ENCODE measurements at places on chromosomes 1 and 21. TPM values are rescaled to one million over a fixed set of nuclear protein-coding genes. Genes with fewer than 3 reads are reported as not detected.

Gene KCNJ10
- not detected for total RNA-seq

Gene C1orf74
- 0.42 TPM for total RNA-seq

Gene ANKRD34A
- total RNA-seq, result 0.70 TPM

GRCh38 chr1:1356796-1357401, 1.5 kb downstream of the MXRA8 start:
- peaks cover 21% of the 10 kb centered on the region for H3K4me1 ChIP-seq
- no peak overlapping the region for H3K27ac ChIP-seq
- peak; percentile 4 for DNase-seq
- no peak overlapping the region for H3K4me3 ChIP-seq
- H3K27me3 ChIP-seq, result peaks cover 11% of the 10 kb centered on the region

DNA sequence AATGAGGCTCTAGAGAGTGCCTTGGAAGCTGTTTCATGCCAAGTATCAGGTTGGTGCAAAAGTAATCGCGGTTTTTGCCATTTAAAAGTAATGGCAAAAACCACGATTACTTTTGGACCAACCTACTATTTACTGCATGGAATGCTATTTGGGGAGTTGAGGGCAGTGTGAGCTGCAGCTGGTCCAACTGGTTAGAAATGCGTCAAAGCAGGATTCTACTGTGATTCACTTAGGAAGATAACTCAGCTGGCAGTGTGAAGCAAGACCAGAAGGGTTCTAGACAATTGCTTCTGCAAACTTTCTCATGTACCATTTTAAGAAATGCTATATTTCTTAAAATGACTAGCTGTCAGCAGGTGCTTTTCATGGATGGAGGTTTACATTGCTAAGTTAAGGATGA, 21.2 kb upstream of the PLA2G2C start:
- H3K4me3 ChIP-seq, result no peak overlapping the region
- peaks cover 50% of the 10 kb centered on the region for H3K27me3 ChIP-seq
- H3K36me3 ChIP-seq, result peaks cover 2% of the 10 kb centered on the region
- H3K27ac ChIP-seq, result no peak overlapping the region
- no peak for DNase-seq
- peaks cover 2% of the 10 kb centered on the region for H3K4me1 ChIP-seq

DNA sequence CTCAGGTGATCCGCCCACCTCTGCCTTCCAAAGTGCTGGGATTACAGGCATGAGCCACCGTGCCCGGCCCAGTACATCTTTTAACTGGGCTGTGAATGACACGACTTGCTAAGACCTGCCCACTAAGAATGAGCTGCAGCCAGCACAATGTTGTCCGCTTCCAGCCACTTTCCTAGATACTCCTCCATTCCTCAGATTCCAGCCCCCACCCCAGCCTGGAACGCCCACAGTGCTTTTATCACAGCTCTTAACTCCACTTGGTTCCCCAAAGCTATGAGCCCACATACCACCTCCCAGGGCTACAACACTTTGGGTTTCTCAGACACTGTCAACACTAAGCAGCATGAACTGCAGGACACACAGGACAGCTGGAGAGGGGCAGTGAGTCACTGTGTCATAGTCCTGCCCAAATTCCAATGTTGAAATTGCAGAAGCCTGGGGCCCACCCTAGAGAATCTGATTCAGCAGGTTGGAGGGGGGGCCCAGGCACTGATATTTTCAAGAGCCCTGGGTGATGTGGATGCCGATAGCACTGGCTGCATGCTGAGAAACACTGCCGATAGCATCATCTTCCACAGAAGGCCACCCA, 58.0 kb downstream of the ACBD3 start:
- DNase-seq, result no peak
- no peak overlapping the region for H3K27ac ChIP-seq
- H3K27me3 ChIP-seq, result no peaks in the 10 kb centered on the region
- H3K4me3 ChIP-seq, result peak overlapping the region; percentile 43

GRCh38 chr1:112719706-112720105, 4.6 kb upstream of the PPM1J start:
- H3K4me1 ChIP-seq, result peaks cover 24% of the 10 kb centered on the region
- H3K36me3 ChIP-seq, result peaks cover 4% of the 10 kb centered on the region
- H3K4me3 ChIP-seq, result no peak overlapping the region
- H3K27me3 ChIP-seq, result peaks cover 29% of the 10 kb centered on the region

DNA sequence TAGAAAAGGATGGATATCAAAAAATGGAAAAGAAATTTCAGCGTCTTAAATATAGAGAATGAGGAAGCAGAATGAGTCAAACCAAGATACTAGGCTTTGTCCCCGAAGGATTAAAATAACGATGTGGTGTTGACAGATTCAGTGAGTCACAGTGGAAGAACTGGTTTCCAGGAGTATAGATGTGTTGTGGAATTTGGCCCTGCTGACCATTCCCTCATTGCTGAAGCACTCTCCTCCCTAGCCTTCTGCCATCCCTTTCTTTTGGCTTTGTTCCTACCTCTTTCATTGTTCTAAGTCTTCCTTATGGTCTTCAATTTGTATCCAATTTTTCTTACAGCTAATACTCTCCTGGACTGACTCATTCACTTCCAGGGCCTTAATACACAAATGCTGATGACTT, 23.1 kb upstream of the USP25 start:
- DNase-seq, result no peak
- H3K4me3 ChIP-seq, result no peak overlapping the region
- H3K27ac ChIP-seq, result no peak overlapping the region
- no peaks in the 10 kb centered on the region for H3K4me1 ChIP-seq
- peaks cover 4% of the 10 kb centered on the region for H3K36me3 ChIP-seq

- no peak for DNase-seq
- no peak overlapping the region for H3K27ac ChIP-seq
- H3K4me1 ChIP-seq, result peaks cover 3% of the 10 kb centered on the region
- peaks cover 45% of the 10 kb centered on the region for H3K27me3 ChIP-seq
Observed at GRCh38 chr21:37671381-37671780, 244.9 kb downstream of the KCNJ6 start.

DNA sequence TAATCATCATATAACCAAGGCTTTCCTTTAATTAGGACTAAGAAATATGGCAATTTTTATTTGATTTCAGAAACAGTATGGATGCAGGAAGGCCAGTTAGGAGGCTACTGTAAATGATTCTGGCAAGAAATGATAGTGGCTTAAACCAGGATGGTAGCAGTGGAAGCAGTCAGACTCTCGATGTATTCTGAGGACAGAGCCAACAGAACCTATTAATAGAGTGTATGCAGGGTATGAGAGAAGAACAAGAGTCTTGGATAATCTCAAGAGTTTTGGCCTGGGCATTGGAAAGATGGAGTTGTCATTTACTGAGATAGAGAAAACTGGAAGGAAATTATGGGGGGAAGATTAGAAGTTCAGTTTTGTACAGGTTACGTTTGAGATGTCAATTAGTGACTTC, 73.3 kb upstream of the GNG4 start:
- no peaks in the 10 kb centered on the region for H3K27me3 ChIP-seq
- H3K4me3 ChIP-seq, result no peak overlapping the region
- DNase-seq, result no peak
- no peaks in the 10 kb centered on the region for H3K4me1 ChIP-seq

DNA sequence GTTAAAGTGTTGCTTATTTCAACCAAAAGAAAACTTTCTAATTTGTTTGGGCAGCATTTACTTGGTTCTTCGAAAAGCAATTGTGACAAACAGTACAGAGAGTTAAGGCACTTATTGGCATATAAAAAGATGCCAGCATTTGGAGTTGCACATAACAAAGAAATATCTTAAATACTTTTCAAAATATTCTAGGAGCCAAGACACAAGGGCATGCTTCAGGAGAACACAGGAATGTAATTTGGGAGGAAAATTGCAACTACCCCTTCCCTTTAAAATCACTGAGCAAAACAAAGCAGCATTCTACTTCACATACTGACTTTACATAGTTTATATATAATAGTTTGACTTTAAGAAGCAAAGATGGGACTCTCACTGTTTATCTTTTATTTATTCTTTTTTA, 4.6 kb upstream of the TIE1 start:
- no peak overlapping the region for H3K4me3 ChIP-seq
- H3K27ac ChIP-seq, result peak overlapping the region; percentile 76
- DNase-seq, result no peak
- H3K36me3 ChIP-seq, result no peaks in the 10 kb centered on the region

DNA sequence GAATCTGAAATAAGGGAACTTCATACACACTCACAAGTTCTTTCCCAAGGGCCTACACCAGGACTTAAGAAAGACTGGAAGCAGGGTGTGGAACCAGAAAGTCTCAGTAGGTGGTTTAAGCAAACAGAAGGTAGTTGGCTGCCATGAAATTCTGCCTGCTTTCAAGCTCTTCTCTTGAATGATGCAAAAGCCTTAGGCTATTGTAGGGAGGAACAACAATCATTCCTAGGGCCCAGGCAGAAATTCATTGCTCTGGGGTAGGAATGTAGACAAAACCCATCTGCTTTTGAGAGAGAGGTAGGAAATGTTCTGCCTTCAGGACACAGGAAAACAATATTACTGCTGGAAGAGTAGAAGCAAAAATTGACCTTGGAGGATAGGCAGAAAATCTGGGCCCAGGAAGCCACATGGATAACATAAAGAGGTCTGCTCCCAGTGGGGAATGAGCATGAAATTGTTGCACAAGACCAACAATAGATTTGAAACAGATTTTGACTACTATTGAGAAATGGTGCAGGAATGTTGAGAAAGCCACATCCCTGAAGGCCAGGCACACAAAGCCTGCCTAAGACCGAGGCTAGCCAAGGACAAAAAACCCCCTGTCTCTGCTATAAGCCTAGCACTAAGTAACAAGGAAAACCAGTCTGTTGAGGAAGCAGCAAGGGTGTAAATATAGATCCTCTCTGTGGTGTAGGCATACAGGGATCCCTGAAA, 22.7 kb upstream of the SFT2D2 start:
- H3K36me3 ChIP-seq, result peaks cover 2% of the 10 kb centered on the region
- DNase-seq, result no peak
- no peaks in the 10 kb centered on the region for H3K4me1 ChIP-seq
- H3K4me3 ChIP-seq, result no peak overlapping the region
- H3K27ac ChIP-seq, result no peak overlapping the region

DNA sequence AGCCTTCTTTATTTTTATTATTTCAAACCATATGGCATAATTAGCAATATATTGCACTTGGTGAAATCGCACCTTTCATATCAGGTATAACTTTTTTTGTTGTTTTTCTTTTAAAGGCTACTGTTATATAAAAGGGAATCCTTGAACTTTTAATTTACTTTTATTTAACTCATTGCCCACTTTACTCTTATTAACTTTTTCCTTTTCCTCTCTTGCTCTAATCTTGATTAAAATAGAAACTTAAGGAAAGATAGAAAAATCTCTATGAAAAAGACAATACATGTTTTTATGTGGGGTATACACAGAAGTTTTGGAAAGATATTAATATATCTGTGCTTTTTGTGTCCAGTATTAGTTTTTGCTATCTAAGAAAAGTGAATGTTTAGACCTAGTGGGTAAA, 805.8 kb downstream of the USP25 start:
- no peaks in the 10 kb centered on the region for H3K4me1 ChIP-seq
- H3K27ac ChIP-seq, result no peak overlapping the region
- H3K27me3 ChIP-seq, result no peaks in the 10 kb centered on the region
- H3K4me3 ChIP-seq, result no peak overlapping the region

- peak overlapping the region; percentile 51 for H3K27ac ChIP-seq
- H3K4me1 ChIP-seq, result peaks cover 40% of the 10 kb centered on the region
- no peaks in the 10 kb centered on the region for H3K36me3 ChIP-seq
Observed at GRCh38 chr1:54323324-54323739, 82.9 kb downstream of the SSBP3 start.

DNA sequence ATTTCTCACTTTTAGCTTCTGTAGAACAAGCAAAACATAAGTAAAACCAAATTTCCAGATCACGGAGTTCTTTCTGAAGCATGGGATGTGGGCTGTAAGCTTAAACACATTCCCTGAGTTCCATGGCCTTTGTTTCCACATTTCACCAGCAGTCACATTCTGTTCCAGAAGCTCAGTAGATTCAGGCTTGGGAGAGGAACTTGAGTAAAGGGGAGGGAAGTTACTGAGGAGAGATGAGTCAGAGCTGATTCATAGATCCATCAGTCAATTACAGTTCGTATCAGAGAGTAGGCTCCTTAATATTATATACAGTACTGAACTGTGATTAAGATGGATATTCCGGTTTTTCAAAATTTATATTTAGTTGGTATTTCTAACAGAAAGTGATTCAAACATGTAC, 614.3 kb downstream of the NCAM2 start:
- no peak overlapping the region for H3K4me3 ChIP-seq
- no peak overlapping the region for H3K27ac ChIP-seq
- no peaks in the 10 kb centered on the region for H3K4me1 ChIP-seq
- no peaks in the 10 kb centered on the region for H3K27me3 ChIP-seq
- no peaks in the 10 kb centered on the region for H3K36me3 ChIP-seq

DNA sequence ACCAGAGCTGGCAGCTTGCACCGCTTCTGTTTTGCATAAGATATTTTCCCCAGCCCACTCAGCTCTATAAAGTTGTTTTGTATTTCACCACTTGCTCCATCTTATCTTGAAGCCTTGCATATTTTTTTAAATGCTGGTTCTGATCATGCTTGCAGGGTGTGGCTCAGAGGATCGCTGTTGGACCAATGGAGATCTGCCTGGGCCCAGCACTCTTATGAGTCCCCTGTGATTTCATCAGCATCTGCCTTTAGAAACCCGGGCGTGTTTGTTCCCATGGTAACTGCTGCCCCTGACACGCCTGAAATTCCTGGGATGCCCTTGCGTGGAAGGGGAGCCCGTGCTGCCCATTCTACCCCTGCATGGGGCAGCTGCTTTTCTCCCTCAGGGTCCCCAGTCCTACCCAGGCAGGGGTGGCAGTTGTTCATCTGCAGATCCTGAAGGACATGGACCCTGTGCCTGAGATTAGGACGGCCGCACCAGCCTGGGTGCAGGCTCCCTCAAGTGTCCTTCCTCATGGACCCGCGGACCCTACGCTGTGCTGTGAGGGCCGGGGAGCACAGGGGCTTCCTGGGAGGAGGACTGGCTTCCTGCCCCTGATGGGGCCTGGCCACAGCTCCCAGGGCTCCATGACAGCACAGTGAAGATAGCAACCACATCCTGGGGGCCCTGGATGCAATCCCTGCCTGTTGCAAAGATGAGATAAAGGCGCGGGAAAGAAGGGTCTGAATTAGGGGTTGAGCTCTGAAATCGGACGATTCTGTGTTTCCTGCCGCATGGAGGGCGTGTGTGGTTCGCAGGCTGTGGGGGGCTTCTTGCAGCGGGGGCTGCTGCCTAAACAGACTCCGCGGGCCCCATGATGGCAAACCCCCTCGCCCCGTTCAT, 226.5 kb downstream of the SDCCAG8 start:
- DNase-seq, result no peak
- H3K36me3 ChIP-seq, result peaks cover 5% of the 10 kb centered on the region
- peak overlapping the region; percentile 87 for H3K4me3 ChIP-seq

DNA sequence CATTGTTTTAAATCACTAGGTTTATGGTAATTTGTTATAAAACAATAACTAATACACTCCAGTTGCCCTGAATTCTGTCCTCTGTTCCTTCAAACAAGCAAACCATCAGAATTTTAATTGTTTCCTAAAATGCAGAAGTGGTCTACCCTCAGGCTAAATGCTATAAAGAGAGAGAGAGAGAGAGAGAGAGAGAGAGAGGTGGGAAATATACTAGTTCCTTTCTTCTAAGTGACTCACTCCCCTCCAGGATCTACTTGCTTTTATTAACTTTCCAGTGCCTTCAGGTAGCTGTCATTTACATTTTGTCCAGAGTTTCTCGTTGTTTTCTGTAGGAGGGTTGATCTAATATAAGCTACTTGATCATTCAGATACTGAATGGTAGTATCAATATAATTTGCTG, 26.4 kb downstream of the LRRC53 start:
- H3K4me1 ChIP-seq, result no peaks in the 10 kb centered on the region
- no peak for DNase-seq
- no peak overlapping the region for H3K4me3 ChIP-seq
- peaks cover 5% of the 10 kb centered on the region for H3K27me3 ChIP-seq
- no peak overlapping the region for H3K27ac ChIP-seq
- no peaks in the 10 kb centered on the region for H3K36me3 ChIP-seq
